ENCODE measurements at places on chromosomes 5 and 9.

GRCh38 chr5:2754581-2755075 lies 3.2 kb upstream of the IRX2 start:
- no peak for DNase-seq

DNA sequence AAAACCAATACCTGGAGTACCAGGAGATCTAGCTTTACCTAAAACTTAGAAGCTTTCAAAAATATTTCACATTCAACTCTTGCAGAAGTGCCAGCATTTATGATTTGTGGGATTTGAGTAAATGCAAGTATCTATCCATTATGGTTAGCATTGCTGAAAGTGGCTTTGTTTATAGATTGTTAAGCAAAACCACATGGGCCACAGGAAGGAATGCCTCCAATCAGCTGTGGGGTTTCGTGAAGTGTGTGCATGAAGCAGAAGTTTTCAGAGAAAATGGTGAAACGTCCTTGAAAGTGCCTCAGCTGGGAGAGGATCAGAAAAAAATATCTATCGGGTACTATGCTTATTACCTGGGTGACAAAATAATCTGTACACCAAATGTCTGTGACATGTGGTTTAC lies 4.2 kb downstream of the LECT2 start:
- DNase-seq: no peak

DNA sequence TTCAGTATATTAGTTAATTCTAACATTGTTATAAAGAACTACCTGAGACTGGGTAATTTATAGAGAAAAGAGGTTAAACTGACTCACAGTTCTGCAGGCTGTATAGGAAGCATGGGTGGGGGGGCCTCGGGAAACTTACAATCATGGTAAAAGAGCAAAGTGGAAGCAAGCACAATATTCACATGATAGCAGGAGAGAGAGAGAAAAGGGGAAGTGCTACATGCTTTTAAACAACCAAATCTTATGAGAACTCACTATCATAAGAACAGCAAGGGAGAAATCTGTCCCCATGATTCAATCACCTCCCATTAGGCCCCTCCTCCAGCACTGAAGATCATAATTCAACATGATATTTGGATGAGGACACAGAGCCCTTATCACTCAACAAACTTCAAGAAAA lies 324.9 kb downstream of the ZNF608 start:
- DNase-seq: no peak

- DNase-seq: no peak
These were observed 249.3 kb upstream of the DMRT1 start for GRCh38 chr9:592225-592624.

GRCh38 chr9:95977371-95977770 lies 101.9 kb downstream of the ERCC6L2 start:
- no peak for DNase-seq

DNA sequence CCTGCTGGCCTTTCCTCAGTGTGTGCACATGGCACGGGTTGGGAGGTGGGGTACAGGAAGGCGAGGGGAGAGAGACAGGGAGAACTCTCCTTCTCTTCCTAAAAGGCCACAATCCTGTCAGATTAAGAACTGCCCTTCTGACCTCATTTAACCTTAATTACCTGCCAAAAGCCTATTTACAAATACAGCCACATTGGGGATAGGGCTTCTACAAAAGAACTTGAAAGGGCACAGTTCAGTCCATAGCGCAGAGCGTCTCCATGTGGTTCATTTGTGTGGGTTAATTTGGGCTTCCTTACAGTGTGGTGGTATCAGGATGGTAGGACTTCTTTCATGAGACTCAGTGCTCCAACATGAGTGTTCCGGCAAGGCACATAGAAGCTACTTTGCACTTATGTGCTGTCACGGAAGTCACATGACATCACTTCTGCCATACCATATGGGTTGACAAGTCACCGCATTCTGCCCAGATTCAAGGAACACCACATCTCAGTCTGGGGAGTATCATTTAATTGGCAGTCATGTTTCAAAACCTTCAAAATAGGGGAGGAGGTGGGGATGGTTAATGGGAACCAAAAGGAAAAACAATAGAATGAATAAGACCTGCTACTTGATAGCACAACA lies 46.8 kb downstream of the NLN start:
- no peak for DNase-seq

DNA sequence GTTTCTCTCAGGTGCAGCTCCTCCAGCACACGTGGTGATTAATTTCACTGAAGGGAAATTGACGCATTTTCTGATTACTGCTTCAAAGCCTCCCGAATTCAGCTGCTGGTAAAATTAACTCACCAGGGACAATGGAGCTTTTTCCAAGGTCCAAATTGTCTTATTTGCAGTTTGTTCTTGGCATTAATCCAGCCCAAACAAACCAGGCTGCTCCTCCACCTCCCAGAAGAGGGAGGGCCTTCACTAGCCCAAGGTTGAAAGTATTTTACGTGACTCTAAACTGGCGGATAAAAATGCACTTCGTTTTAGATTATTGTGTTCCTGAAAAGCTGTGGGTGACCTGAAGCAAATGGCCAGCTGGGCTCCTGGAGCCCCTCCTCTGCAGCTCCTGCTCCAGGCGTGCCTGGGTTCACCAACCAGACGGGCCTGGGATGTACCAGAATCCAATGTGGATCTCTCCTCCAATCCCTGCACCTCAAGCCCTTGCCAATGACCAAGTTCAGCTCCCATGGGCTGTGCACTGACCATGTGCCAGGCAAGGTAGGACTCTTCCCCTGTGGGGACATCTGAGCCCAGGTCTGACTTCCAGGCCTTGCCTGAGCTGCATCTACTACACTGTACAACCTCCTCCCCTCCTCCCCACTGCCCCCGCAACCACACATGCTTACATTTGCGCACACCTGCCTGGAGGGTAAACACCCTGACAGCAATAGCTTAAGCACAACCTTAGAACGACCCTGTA lies 193.4 kb downstream of the CDK5RAP2 start:
- no peak for DNase-seq

GRCh38 chr5:95486191-95486590 lies 68.6 kb downstream of the SKIC3 start:
- DNase-seq: no peak
